Stromal cell of bone marrow (primary cell): ENCODE measurements at places on chromosomes 11 and 22.
A peak's percentile ranks its signal among the peaks of the same experiment; 100 is the strongest.

- no peak for DNase-seq
These were observed 100.8 kb upstream of the OR5AK2 start for GRCh38 chr11:56887940-56888339.

- DNase-seq, result no peak
These were observed 86.4 kb downstream of the ISX start for GRCh38 chr22:35152316-35152715.

DNA sequence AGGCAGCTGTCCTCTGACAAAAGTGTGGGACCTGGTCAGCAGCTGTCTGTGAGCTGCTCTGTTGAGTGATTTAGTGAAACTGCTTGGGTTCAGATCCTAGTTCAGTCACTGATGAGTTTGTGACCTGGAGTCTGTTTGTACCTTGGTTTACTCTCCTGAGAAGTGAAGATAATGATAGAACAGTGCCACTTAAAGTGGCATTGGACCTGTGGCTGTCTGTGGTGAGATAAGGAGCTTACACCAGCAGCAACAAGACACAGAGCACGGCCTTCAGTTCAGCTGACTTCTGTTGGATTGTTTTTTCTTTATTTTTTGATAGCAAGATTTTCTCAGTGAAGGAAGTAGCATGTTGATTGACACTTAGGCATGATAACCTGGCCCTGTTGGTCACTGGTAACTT lies 46.2 kb upstream of the CTTN start:
- no peak for DNase-seq

- DNase-seq, result no peak
These were observed 201.5 kb upstream of the MTMR2 start for GRCh38 chr11:96125400-96125799.

DNA sequence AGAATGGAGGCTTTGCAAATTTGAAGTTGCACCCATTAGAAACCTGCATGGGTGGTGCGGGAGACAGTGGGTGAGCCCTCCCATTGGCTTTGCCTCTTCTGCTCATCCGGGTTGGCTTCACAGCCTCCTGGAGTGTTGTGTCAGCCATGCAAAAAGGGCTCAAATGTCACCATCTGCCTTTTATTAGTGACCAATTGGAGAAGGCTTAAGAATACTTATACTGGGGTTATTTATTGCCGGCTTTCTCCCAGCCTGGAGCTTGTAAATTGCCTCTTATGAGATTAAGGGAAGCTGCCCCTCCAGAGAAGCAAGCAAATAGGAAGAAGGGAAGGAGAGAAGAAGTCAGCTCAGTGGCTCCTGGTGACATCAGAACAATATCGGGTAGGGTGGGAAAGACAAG lies 182.6 kb downstream of the ST3GAL4 start:
- DNase-seq, result no peak

DNA sequence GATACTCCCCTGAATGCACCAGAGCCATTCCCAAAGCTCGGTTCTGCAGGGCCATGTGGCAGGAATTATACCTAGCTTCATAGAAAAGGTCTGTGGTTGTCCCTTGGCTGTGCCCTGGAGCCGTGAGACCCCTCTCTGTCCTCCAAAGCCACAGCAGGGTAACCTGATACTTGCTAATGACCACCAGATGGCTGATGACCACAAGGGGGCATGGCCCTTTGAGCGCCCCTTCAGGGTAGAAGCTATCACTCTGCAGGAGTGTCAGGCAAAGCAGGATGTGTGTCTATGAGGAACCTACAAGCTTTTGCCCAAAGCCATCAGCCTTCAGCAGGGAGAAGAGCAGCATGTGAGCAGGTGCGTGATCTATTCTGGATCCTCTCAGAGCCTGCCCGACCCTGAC lies 95.3 kb downstream of the NTM start:
- no peak for DNase-seq

- no peak for DNase-seq
These were observed 407.3 kb downstream of the NXPE2 start for GRCh38 chr11:115085461-115086210.

GRCh38 chr11:104803776-104804175 lies 94.5 kb downstream of the CASP12 start:
- DNase-seq, result no peak

DNA sequence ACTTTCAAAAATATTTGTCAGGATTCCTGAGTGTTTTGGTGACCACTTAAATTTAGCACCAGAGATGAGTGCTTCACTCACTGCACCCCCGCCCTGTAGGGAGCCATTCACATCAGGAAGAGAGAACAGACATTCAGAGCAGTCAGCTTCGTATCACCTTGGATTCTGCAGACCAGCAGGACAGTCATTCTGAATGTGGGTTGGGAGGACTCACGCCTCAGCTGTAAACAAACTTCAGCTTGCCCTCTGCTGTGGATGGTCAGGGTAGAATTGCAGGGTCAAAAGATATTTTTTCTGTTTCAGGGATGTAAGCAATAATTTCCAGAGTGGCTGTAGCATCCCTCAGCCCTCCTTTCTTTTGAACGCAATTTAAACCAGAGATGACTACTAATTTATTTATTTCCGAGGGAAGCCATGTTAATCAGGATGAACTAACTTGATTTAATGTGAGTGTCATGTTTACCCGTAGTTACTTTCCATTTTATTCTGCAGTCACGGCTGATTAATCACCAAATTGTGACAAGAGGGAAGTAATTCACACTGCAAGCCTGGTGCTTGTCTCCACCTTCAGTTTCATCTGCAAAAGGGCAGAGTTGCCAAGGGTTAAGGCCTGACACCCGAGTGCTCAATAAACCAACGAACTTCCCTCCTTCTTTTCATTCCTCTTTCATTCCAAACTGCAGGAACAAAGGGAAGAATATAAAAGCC lies 174.2 kb upstream of the DDI1 start:
- DNase-seq, result no peak

GRCh38 chr11:10526974-10527918 lies 13.7 kb downstream of the RNF141 start:
- no peak for DNase-seq

- DNase-seq, result no peak
These were observed 11.3 kb upstream of the NXF1 start for GRCh38 chr11:62816557-62816956.

DNA sequence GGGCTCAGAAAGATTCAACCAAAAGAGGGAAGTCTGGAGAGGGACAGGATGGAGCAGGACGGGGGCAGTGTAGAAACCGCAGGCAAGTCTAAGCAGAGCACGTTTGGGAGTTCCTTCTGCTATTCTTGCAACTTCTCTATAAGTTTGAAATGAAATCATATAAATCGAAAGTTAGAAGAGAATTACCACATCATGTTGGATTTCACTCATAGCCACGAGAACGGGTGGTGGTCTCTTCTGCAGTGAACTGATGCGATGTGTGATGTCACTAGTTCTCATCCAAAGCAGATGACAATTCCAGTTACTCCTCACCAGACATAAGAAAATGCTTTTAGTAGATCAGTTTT lies 36.0 kb downstream of the KCNQ1 start:
- no peak for DNase-seq

GRCh38 chr11:123020968-123021367 lies 39.3 kb upstream of the BSX start:
- DNase-seq, result peak; percentile 27

- peak; percentile 77 for DNase-seq
These were observed 43.4 kb upstream of the PRDM11 start for GRCh38 chr11:45102810-45103621.

DNA sequence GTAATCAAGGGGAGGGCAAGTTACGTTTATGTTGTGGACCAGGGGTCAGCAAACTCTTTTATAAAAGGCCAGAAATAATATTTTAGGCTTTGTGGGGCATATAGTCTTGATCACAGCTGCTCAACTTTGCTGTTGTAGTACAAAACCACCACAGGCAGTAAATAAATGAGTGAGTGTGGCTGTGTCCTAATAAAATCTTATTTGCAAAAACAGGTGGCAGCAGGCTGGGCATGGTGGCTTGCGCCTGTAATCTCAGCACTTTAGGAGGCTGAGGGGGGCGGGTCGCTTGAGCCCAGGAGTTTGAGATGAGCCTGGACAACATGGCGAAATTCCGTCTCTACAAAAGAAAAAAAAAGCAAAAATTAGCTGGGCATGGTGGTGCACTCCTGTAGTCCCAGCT lies 57.9 kb upstream of the NUP160 start:
- DNase-seq, result no peak

DNA sequence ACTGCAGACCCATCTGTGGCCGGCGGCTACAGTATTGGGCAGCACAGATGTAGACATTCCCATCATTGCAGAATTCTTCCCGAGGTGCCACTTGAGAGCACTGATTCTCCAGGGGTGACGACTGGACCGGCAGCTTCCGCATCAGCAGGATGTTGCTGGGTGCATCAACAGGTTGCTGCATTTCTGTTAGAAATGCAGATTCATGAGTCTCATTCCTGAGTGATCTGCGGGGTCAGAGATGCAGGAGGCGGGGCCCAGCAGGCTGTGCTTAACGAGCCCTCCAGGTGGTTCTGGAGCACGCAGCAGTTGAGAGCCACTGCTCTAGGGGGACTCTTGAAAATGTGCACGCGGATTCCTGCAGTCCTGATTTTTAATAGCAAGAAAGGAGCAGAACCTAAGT lies 321.8 kb downstream of the TBC1D22A start:
- no peak for DNase-seq

GRCh38 chr11:3058753-3059664 lies 1.8 kb upstream of the CARS1 start:
- DNase-seq, result peak; percentile 79

GRCh38 chr22:49093192-49093880 lies 734.3 kb downstream of the BRD1 start:
- no peak for DNase-seq

DNA sequence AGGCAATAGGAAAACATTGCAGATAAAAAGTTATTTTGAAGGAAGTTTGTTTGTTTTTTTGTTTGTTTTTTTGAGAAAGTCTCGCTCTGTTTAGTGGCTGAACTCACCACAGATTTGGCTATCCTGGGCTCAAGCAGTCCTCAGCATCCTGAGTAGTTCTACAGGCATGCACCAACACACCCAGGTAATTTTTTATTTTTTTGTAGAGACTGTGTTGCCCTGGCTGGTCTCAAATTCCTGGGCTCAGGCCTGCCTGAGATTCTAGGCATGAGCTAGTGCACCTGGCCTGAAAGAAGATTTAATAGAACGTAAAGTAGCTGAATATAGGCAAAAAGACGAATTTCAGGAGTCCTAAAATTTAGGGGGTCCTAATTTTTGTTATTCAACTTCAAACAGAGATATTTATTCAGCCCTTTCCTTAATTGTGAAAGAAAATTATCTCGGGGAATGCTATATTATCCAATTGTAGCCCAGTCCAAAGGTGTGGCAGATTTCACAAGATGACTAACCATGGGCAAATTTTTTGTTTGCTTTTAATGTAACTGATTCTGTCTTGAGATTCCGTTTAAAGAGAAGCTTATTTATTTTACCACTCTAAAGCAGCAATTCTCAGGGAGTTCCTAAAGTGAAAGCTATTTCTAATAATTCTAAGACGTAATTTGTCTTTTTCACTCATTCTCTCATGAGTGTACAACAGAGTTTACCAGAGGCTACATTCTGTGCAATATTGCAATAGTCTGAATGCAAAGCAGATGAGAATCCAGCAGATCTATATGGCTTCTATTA lies 940 bp downstream of the IL18 start:
- DNase-seq, result no peak

- DNase-seq, result peak; percentile 41
These were observed 79.0 kb downstream of the TTC28 start for GRCh38 chr22:28600546-28601143.

- no peak for DNase-seq
These were observed 48.0 kb downstream of the YAP1 start for GRCh38 chr11:102158164-102158735.

GRCh38 chr11:118911880-118912741 lies 13.6 kb downstream of the BCL9L start:
- peak; percentile 84 for DNase-seq

- peak; percentile 40 for DNase-seq
These were observed 237.4 kb downstream of the TTC28 start for GRCh38 chr22:28442264-28442710.

GRCh38 chr22:44032126-44032730 lies 8.1 kb downstream of the PARVB start:
- peak; percentile 74 for DNase-seq

DNA sequence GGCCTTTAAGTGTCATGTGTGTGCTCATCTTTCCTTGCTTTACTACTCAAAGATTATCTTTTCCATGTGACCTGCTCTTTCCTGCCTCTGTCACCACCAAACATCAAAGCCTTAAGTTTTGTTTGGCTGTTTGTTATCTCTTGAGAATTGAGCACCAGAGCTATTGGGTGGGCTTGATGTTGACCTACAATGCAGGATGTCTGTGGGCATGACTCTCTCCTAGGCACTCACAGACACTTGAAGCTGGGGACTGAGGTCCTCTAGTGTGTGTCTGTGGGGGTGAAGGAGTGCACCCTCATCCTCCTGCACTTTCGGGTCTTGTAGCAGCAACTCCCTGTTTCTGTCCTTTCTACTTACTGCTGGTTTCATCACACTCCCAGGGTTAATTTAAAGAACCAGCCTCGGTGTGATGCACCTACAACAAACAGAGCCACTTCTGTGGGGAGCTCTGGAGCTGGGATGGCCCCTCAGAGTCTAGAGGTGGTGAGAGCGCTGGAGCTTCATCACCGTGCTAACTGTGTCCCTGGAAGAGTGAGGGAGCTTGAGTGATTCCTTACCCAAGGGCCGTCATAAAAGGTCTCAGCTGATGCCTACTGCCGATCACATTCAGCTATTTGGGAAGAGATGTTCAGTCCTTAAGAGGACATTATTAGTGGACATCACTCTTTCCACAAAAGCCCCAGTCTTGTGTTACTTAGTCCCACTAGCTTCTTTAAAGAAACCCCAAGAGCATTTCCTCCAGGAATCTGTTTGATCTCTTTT lies 56.3 kb downstream of the LRRC74B start:
- DNase-seq, result no peak

DNA sequence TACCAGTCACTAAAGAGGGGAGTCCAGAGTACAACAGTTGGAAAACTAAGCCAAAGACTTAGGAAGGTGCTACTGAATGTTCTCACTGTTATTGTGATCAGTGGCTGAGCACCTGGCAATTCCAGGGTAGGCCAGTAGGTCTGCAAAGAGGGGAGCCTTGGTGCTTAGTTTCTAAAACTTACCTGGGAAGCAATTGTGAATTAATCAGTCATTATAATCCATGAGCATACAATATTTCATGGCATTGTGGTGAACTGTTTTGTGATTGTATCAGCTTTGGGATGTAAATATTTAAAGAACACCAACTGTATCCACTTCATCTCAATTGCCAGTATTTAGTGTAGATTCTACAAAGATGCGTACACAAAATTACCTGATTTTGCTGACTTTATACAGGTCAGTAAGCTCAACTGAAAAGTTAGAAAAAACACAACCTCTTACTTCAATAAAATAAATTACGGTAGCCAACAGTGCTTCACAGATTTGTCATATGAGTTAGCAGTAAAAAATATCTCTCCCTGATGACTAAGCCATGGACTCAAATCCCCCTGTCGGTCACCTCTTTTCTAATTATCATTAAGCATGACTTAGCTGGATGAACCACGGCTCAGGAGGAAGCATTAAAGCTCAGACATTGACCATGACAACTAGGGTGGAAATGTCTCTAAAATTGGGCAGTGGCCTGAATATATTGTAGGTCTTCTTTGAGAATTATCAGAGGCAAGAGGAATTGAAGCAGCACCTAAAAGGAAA lies 30.8 kb upstream of the SORL1 start:
- no peak for DNase-seq

GRCh38 chr11:76230392-76230791 lies 24.1 kb upstream of the WNT11 start:
- DNase-seq, result no peak

GRCh38 chr22:50211147-50211546 lies 10.3 kb downstream of the SELENOO start:
- DNase-seq, result no peak
